ENCODE measurements at places on chromosomes 5 and 9.
A peak's percentile ranks its signal among the peaks of the same experiment; 100 is the strongest.

DNA sequence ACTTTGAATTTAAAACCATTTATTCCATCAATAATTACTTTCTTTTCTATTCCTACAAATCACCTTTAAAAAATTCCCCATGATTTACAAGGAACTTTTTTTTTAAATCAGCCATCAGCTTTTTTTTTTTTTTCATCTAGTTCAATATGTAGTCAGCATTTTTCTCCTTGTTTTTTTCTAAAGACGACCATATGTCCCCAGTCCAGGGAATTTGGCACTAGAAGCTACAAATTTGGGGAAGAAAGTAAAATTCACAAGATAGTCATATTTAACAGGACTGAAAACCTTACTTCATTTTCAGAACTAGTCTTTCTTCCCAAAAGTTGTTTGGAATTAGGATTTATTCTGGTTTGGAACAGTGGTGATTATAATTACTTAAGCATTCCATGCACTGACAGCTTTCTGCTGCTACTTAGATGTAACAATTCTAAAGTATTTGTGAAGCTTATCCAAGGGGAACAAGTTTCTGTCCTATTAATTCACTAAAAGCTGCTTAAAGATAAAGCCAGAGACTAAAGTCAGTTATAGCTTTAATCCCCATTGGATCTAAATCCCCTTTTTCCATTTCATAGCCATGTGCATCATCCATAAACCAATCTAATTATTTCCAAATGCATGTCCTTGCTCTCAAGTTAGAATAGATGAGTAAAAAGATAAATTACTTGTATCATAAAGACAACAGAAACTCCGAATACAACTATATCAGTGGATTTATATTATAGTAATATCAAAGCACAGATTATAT is 7.4 kb upstream of the SNCAIP start:
- no peak for DNase-seq

- no peak for DNase-seq
These were observed 15.4 kb downstream of the IARS1 start for GRCh38 chr9:92278110-92278509.

DNA sequence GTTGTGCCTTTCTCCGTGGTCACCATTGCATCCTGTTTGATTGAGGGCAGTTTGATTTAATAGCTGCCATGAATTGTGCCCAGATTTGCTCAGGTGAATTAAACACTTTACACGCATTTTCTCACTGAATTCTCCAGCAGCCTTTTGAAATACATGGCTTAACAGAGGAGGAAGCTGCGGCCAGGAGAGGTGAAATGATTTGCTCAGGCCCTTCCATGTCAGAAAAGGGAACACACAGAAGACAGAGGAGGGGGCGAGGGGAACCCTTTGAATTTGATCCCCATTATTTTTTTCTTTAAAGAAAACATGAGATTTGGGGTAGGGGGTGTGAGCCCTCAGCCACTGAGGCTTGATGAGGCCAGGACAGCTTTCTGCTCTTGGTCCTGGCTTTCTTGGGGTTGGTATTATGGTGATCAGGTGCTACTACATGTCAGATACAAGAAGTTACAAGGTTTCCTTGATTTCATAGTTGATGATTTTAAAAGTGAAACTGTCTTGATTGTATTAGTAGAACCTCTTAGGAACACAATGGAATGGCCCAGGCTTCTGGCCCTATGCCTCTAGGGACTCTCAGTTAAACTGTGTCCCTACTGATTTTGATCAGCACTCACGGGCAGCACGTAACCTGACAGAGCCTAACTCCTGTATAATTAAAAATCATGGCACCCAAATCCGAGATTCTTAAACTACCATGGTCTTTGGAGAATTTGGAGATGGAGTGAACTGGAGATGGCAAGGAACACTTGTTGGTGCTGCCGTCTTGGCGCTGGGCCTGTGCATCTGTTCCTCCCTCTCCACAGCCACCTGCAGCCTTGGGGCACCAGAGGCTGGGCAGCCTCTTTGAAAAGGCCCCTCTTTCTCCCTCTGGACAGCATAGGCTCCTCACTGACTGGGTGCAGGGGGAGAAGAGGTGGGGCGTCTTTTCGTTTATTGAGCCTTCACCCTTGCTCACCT is 107.9 kb downstream of the TRIO start:
- no peak for DNase-seq

DNA sequence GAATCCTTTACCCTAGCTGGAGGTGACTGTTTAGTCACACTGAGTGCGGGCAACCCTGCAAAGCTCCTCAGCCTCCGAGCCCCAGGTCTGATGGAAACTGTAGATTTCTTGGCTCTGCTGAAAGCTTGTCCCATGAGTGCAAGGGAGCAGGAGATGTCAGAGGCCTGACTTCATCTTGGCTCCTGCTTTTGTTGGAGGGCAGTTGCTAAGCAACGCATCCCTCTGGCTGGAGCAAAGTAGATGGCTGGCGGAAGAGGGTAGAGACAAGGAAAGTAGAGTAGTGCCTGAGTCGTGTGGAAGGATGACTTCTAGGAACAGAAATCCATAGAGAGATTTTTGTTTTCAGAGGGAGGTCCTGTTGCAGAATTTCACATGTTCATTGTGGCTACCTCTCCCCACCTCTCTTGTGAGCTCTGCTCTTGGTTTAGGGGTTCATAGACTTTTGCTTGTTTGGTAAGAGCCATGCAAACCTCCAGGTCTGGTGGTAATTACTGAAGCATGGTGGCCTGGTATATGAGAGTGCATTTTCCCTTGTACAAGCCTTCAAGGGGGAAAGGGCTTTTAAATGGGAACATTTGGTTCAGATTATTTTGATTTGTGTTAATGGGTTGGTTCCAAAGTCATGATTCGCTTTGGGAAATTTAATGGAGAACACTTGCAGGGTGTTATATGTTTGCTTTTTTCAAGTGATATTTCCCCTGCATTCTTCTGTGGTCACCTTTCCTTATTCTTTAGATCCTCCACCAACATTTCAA is 71.5 kb downstream of the ARHGAP26 start:
- peak; percentile 93 for DNase-seq

DNA sequence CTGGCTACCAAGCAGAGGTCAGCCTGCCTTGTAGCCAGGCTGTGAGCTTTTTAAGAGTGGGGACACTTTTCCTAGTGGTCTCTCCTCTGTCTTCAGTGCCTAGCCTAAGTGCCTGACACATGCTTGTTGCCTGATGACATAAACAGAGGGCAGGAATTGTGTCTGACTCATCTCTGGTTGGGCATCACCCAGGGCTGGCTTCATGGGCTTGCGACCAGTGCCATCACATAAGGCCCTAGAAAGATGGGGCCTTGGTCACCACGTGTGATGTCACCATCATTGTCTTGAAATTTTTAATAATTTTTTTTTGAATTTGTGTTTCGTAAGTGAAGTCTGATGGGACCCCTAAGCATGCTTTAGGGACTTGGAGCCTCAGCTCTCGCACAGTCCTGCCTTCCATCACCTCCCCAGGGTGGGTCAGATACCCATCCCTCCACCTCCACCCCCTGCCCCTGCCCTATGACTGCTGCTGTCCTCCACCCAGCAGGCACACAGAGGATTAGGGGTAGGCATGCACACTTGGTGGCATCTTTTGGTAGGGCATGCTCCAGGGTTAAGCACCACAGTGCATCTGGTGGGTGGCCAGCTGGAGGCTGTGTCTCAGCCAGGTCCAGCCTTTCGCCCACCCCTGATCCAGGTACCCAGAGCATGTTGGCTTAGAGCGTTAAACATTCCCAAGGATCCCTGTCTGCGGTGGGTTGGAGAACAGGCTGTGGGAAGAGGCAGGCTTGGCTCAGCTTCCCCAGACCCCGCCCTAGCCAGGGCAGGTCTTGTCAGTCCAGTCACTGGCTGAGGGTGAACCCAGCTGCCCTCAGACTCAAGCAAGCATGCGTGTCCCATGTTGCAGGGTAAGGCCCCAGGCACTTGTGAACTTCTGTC is 80.1 kb upstream of the SH3PXD2B start:
- DNase-seq, result no peak

- DNase-seq, result no peak
These were observed 72.0 kb upstream of the CKMT2 start for GRCh38 chr5:81161012-81161601.

DNA sequence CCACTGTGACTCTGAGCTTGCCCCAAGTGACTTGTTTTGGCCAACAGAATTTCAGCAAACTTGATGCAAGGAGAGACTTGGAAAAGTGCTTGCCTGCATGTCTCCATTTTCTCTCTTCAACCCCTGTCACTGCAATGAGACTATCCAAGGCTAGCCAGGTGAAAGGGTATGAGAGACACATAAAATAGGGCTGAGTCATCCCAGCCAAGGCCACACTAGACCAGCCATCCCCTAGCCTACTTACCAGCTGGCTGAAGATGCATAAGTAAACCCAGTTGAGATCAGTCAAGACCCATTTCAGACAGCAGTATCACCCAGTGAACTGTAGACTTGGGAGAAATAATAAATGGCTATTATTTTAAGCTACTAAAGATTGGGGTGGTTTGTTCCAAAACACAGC is 52.9 kb upstream of the VLDLR start:
- DNase-seq, result peak; percentile 86

DNA sequence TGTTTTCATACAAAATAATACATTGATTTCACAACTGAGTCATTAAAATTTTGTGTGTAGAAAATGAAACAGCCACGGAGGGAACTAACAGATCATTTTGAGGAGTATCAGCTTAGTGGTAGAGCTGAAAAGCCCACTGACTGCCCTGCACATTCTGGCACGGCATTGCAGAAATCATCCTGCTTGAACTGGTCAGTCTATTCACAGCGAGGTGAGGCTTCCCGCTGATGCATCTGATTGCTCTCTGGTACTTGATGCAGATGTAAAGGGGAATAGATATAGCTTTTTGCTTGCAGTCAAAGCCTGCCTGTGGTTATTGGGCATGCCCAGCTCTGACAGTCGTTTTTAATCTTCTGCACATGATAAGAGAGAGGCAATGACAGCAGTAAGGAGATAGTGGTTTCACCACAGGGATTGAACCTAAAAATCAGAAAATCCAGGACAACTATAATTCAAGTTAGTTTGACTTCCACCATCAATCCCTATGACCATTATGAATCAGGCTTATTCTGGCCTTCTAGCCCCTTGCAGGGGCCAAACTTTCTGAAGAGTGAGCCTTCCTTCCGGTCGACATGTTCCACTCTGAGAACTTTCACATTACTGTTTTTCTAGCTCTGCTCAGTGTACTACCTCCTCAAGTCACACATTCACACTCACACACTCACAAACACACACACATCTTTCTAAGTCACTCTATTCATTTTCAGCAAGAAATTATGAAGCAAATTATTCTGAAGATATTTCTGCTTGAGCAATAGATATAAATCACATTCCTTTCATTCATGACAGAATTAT is 782.8 kb upstream of the NUDT12 start:
- DNase-seq, result no peak

DNA sequence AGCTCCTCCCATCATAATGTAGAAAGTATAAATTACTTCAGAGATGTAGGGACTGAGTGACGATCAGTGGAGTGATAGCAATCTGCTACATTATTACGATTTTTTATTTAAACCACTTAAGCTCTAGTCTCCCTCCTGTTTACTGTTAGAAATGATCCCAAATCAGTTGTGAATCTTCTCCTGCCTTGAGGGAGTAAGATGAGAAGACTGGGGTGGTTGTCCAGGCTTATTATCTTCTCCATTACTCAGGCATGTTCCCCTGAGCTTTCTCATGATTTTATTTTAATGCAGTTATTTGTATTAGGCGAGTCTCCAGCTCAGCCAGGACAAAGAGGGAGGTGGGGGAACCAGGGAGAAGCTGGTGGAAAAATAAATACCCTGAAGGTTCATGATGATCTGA is 48.2 kb upstream of the CTNNA1 start:
- DNase-seq, result no peak

DNA sequence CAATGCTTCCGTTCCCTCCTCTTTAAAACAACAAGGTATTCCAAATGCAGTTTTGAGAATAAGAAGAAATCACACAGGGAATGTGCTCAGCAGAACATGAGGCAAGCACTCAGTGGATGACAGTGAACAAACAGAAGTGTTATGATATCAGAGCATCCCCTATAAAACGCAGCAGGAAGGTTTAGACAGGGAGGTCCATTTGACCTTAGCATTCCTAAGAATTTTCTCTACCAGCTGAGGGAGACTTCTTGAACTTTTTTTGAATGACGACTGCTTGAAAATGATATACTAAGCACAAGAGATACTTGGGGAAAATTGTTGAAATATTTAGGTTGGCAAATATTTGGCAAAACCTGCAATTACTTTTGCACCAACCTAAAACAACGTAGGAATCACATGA is 3.9 kb downstream of the AMACR start:
- DNase-seq, result no peak

- DNase-seq, result no peak
These were observed 50.5 kb downstream of the AHRR start for GRCh38 chr5:371811-372555.
